ENCODE measurements at places on chromosomes 12 and 14.

- DNase-seq: no peak
These were observed 6.9 kb downstream of the TNFRSF1A start for GRCh38 chr12:6334940-6335450.

DNA sequence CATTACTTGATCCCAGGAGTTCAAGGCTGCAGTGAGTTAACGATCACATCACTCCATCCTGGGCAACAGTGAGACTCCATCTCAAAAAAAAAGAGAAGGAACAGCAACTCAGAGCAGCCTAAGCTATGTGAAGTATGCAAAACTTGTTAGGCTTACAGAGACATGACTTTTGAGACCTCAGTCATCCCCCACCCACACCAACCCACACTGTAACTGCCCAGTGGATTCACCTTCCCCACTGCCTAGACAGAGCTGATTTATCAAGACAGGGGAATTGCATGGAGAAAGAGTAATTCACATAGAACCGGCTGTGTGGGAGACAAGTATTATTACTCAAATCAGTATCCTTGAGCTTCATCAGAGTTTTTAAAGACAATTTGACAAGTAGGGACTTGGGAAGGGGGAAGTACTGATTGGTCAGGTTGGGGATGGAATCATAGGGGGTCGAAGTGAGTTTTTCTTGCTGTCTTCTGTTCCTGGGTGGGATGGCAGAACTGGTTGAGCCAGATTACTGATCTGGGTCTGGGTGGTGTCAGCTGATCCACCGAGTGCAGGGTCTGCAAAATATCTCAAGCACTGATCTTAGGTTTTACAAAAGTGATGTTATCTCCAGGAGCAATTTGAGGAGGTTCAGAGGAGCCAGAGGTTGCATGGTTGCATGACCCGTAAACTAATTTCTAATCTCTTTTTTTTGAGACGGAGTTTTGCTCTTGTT lies 6.2 kb upstream of the WDR89 start:
- DNase-seq: no peak

- no peak for DNase-seq
These were observed 2.6 kb downstream of the NPC2 start for GRCh38 chr14:74490486-74490885.

DNA sequence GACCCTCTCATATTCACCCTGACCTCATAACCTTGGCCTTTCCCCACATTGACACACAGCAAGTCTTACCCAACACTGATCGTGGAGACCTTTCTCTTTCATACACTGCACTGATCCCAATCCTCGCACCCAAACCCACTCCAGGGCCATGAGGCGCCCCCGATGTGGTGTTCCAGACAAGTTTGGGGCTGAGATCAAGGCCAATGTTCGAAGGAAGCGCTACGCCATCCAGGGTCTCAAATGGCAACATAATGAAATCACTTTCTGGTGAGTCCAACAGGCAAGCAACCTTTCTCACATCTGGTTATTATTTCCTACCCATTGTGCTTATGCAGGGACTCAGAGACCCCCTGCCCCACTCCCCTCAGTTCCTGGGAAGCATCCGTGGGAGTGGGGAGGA lies 5.4 kb downstream of the MMP14 start:
- DNase-seq: no peak

- DNase-seq: peak; percentile 23
These were observed 39.9 kb downstream of the MYO1H start for GRCh38 chr12:109387425-109388166.

DNA sequence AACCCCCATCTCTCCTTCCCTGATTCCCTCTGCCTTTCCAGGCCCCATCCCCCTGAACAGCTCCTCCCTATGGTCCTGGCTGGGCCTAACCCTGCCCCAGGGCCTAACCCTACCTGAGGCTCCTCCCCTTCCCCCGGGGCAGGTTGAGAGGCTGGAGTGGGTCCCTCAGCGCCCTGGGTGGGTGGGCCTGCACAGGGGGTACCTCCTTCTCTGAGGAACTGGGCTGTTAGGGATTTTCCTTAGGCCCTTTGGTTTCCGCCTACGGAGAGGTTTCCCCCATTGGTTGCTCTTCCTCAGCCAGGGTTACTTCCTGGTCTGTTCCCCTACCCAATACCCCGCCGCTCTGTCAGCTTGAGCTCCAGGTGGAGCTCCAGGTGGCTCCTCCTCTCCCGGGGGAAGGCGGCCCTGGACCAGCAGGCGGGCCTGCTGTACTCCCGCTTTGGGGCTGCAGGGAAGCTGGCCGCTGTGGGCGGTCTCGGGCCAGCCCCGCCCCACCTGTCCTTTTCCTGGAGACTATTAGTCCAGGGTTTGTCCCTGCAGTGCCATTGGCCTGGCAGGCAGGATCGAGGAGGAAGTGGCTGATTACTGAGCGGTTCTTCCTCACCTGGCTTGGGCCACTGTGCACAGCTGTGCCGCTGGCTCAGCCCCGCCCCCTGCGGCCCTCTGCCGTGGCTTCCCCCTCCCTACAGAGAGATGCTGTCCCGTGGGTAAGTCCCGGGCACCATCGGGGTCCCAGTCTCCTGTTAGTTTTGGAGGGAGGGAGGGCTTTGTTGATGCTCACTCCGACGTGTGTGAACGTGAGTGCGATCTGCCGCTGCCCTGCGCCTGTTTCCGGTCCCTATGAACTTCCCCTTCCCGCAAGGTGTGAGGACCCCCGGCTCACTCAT lies 2.5 kb downstream of the C12orf57 start:
- no peak for DNase-seq

GRCh38 chr14:29927376-29928116 lies at the start of gene PRKD1:
PRKD1 (minus strand) TSS chr14:29927847.
- DNase-seq: peak; percentile 67

DNA sequence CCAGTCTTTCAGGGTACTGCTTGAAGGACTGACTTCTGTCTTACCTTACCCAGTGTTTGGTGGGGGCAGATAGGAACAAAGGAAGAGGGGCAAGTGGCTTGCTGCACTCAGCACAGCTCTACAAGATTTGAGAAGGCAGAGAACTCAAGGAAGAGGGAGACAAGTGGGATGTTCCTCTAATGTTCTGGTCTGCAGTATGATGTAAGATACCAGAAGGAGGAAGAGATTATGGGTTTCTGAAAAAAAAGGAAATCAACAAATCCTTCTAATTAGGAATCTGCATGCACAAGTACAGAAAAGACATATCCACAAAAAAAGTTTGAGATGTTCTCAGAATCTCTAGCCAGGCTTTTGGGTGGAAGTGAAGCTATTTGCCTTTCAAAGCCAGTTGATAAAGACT lies 37.1 kb downstream of the USP15 start:
- no peak for DNase-seq

- DNase-seq: no peak
These were observed 148.1 kb downstream of the EFCAB11 start for GRCh38 chr14:89806451-89806850.

DNA sequence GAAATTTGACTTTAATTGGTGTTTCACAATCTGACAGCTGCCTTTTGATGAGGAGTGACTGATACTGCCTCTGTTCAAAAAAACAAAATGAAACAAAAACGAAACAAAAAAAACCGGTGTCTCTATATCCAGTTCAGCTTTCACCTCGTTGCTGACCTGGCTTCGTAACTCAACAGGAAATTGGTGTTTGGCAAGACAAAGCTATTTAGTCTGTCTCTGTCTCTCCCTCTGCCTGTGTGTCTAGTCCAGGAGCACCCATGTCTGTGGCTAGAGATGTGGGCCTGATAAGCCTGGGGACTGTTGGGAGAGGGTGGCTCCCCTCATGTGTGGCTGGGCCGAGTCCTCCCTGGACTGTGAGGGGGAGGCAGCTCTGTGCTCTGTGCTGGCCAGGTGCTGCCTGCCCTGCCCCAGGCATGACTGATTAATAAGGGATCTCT lies 11.3 kb downstream of the CACNA1C start:
- no peak for DNase-seq

DNA sequence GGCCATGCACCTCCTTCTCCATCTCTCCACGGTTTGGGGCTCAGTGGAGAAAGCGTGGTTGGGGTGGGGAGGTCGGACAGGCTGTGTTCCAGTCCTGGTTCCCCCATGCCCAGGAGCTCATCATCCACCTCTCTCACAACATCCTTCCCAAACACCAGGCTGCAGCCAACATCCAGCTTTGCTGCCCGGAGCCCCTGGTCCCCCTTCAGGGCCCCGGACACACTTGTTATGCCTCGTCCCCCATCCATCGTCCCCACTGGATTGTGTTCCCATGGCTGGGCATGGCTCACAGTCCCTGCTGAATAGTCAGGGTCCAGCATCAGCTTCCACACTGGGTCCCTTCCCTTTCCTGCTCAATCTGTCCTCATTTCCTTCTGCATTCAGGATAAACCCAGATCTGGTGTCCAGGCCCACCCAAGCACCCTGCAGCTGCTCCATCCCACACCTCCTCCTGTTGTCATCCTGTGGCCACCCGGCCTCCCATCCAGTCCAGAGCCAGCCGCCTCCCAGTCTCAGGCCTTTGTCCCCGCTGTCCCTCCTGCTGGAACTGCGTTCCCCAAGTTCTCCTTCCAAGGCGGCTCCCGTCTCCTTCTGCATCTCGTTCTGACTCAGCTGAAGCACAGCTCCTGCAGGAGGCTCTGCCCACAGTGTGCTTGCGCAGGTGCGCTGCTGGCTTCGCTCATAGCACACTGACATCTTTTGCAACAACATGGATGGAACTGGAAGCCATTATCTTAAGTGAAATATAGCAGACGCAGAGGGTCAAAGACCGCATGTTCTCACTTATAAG lies 211.4 kb upstream of the RTL1 start:
- DNase-seq: no peak

DNA sequence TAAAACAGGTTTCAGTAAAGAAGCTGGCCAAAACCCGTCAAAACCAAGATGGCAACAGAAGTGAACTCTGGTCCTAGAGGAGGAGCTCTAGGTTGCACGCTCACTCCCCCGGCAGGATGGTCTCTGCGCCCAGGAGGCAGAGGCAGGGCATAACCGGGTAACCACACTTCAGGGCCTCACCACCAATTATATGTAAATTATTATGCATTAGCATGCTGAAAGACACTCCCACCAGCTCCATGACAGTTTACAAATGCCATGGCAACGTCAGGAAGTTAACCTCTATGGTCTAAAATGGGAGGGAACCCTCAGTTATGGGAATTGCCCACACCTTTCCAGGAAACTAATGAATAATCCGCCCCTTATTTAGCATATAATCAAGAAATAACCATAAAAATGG lies 20.1 kb upstream of the SLC6A12 start:
- no peak for DNase-seq

DNA sequence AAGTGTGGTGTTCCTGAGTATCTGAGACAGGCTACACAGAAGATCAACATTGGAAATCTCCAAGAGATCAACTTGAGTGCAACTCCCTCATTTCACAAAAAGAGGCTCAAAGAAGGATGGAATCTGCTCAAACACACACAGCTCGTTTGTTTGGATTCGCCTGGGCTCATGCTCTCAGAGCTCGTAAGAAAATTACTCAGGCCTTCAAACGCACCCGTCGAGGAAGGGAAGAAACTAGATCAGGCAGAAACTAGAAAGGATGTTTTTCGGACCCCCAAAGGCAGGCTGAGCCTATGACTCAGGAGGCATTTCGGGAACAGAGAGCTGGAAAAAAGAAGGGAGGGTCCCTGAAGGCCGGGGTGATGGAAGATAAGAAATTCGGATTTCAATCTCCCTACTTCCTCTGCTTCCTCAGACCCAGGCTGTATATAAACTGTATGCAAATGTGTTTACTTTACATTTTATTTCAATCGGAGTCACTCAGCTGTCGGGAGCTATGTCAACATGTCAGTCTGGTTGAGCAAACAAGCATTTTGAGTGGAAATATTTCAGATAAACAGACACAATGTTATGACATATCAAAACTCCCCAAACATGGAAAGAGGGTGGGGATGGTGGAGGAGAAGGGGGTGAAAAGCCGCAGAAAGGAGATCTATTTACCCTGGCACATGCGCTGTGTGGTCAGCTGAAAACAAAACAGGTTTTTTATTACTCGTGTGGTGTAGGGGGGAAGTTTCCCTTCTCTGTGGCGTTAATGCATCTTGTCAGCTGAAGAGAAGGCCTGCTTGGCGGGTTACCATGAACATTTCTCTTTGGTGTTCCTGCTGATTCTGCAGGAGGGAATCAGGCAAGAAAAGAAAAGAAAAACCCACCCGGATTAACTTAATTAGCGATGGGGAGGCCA lies 129.1 kb upstream of the TBX3 start:
- DNase-seq: peak; percentile 25

GRCh38 chr14:34691206-34691605 lies 23.2 kb downstream of the CFL2 start:
- no peak for DNase-seq

DNA sequence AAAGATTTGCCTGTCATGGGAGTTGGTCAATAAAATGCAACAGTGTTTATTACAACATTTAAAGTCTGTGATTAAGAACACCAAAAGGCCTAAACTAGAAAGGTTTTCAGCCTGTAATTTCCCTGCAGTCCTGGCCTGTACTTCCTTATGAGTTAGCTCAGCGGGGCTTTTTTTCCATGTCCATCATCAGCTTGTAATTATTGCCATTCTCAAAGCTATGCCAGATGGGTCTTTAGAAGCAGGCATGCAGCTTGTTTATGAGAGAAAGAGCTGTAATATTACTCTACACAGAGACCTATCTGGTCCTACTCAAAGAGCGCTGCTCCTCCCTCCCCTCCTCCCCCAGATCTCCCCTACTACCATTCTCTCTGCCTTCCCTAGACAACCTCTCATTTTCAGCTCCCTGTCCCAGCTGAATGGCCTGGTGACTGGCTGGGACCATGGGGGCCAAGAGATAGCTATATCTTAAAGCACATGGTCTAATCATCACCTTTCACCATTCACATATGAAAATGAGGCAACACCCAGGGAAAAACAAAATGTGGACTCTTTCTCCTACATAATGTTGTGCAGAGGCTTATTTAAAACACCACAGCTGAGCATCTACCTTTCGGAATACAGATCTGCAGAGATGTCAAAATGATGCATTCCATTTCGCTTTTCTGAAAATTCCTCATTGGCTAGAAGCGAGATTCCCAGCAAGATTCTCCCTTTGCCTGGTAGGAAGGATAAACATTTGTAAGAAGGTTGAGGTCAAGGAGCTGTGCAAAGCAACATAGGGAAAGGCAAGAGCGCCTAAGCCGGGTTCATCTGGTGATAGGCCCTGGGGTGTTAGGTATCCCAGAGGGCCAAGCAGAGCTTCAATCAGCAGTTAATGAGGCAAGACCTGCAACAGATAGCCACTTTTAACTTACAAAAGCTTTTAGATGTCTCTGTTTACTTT lies 209.7 kb upstream of the CDKN3 start:
- no peak for DNase-seq

All from Ammon's horn (tissue), 1 donor.